ENCODE measurements at places on chromosomes 3 and 15. TPM values are rescaled to one million over a fixed set of nuclear protein-coding genes. Genes with fewer than 3 reads are reported as not detected.
A peak's percentile ranks its signal among the peaks of the same experiment; 100 is the strongest.

GRCh38 chr3:36206956-36207580 lies 173.2 kb upstream of the STAC start:
- H3K27me3 ChIP-seq = no peaks in the 10 kb centered on the region
- no peak overlapping the region for H3K27ac ChIP-seq
- no peak overlapping the region for H3K4me3 ChIP-seq
- H3K4me1 ChIP-seq = no peaks in the 10 kb centered on the region

IGSF10 gene
- 5.6 TPM for polyA plus RNA-seq

- H3K4me1 ChIP-seq = peaks cover 4% of the 10 kb centered on the region
- no peaks in the 10 kb centered on the region for H3K27me3 ChIP-seq
- H3K4me3 ChIP-seq = no peak overlapping the region
Measured at GRCh38 chr15:100336061-100336460, 5.7 kb downstream of the ADAMTS17 start.

DNA sequence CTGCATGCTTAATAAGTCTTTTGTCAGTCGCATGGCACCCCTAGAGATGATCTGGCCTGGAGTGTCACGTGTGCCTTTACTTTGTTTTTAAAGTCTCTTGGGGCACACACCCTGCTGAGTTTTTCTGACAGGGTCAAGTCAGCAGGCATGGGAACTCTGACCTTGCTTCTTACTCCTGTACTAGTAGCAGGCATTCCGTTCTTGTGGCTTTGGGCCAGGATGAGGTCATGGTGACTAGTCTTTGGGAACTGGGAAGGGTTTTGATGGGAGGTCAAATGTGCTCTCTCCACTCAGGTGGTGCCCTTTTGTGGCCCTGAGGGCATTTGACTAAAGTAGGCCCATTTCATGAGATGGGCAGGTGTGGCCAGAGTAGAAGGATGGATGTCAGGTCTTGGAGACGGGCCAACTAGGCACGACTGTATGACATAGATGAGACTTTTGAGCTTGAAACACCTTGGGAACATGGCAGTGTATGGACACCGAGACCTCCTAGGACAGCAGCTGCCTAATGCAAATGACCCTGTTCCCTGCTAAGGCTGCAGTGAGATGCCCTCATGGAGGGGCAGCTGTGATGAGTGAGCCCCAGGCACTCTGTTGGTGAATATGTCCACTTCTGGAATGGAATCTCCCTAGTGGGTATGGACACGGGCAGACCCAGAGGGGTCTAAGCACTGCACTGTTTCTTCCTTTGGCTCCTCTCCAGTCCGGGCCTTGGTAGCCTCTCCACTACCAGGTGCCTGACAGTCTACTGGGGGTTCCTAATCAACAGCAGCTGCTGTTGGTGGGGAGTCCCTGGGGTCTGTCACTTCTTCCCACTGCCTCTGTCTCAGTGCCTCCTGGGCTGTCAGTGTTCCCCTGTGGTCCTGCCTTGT lies 16.4 kb downstream of the SRPRB start:
- H3K4me3 ChIP-seq = no peak overlapping the region
- H3K27me3 ChIP-seq = no peaks in the 10 kb centered on the region
- H3K27ac ChIP-seq = no peak overlapping the region
- peaks cover 41% of the 10 kb centered on the region for H3K36me3 ChIP-seq
- no peaks in the 10 kb centered on the region for H3K4me1 ChIP-seq

GRCh38 chr3:130259166-130259874 lies 86.2 kb upstream of the COL6A5 start:
- no peak for DNase-seq
- no peaks in the 10 kb centered on the region for H3K36me3 ChIP-seq
- no peak overlapping the region for H3K4me3 ChIP-seq
- peaks cover 20% of the 10 kb centered on the region for H3K4me1 ChIP-seq
- H3K27me3 ChIP-seq = peaks cover 4% of the 10 kb centered on the region

PPM1L gene
- 5.5 TPM for polyA plus RNA-seq

DNA sequence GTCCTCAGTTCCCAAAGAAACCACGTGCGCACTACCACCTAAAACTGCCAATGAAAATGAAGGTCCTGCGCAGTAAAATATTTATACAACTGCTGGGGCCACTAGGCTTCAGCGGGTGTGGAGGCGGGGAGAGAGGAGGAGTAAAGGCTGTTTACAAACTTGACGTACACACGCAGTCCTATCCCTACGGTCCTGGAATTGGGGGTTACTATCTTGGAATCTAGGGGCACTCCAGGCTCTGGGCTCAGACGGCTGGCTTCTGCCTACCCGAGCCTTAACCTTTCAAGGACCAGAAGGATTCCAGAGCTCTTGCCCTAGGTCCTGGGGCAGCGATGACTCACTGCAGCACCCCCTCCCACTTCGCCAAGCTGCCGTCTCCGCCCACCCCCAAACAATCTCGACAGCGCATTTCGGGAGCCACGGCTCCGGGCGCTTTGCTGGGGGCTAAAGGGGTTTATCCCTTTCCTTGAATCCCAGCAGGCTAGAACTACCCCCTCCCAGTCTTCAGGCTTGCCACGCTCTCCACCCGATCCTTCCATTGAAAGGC lies 3.0 kb downstream of the ADAMTS9 start:
- DNase-seq = peak; percentile 68
- peak overlapping the region; percentile 13 for H3K4me3 ChIP-seq
- peaks cover 7% of the 10 kb centered on the region for H3K36me3 ChIP-seq
- no peaks in the 10 kb centered on the region for H3K4me1 ChIP-seq

DNA sequence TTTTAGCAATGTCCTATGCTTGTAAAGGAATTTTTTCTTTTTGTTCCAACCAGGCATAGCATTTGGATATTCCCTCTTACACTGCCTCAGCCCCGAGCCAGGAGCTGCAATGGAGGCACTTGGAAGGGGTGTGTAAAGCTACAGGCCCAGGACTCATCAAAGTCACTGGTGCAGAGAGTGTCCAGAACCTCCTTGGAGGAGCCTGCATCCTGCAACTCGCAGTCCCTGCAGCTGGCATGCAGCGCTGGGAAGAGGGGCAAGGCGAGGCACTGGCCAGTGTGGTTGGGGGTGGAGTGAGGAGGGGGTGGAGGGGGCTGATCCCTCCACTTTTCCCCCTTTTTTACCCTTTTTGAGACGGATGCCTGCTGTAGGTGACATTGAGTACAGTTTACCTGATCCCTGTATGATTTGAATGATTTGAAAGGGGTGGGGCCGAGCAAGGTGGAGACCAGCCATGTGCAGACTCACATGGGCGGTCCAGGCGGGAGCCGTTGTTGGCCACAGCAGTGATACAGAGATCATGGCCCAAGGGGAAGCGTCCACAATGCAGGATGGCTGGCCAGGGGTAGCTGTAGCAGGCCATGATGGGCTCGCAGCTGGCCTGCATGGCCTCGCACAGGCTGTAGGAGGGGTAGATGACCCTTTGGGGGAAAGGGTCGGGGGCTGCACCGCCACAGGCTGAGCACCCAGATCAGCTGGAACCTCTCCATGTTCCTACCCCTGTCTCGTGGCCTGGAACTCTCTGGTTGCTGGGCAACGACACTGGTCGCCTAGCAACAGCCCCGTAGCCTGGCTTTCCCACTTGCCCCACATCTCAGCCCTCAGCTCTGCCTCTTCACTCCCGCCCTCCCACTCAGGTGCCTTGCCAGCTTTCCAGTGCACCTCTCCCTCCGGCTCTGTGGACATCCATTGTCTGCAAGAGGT lies 7.9 kb downstream of the P4HTM start:
- no peak overlapping the region for H3K4me3 ChIP-seq
- peaks cover 11% of the 10 kb centered on the region for H3K36me3 ChIP-seq
- no peaks in the 10 kb centered on the region for H3K27me3 ChIP-seq
- no peaks in the 10 kb centered on the region for H3K4me1 ChIP-seq
- no peak overlapping the region for H3K27ac ChIP-seq

- H3K27ac ChIP-seq = no peak overlapping the region
- no peak overlapping the region for H3K4me3 ChIP-seq
- no peaks in the 10 kb centered on the region for H3K36me3 ChIP-seq
- no peak for DNase-seq
- H3K4me1 ChIP-seq = no peaks in the 10 kb centered on the region
Measured at GRCh38 chr15:45904019-45904418, 269.2 kb downstream of the SQOR start.

LARP6 gene
- 8.1 TPM for polyA plus RNA-seq

C15orf39 gene
- polyA plus RNA-seq = 14.2 TPM

GRCh38 chr15:88844749-88845386 lies 41.6 kb downstream of the ACAN start:
- no peak overlapping the region for H3K4me3 ChIP-seq
- H3K27me3 ChIP-seq = no peaks in the 10 kb centered on the region
- no peaks in the 10 kb centered on the region for H3K36me3 ChIP-seq
- H3K4me1 ChIP-seq = no peaks in the 10 kb centered on the region
- no peak for DNase-seq

DNA sequence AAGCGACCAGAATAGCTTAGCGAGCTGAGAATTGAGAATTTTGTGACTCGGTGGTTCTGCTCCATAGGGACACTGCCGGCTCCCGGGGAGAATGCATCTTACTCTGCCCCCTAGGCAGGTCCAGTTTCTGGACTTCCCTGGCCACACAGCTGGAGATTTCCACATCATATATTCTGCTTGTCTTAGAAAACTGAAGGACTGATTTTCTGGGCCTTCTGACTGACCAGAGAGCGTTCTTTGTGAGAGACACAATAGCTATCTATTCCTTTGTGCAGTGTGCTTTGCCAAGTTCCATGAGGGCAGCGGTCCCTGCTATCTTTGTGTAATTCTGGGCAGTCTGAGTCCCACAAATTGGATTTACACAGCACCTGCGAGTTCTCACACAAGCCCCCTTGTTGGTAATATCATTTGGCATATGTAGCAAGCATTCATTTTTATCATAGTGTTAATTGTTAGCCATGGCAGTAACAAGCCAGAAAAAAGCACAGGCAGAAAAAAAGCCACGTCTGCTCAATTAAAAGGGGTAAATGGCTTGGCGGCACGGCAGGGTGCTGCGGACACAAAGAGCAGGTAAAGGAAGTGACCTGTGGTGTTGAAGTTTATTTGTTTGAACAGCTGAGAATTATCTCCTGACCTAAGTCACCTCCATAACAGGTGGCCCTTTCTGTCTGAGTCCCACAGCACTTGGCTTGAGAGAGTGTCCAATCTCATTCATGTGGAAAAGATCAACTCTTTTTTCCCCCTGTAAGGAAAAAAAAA lies 688.7 kb downstream of the TUSC7 start:
- no peaks in the 10 kb centered on the region for H3K27me3 ChIP-seq
- H3K27ac ChIP-seq = no peak overlapping the region
- no peaks in the 10 kb centered on the region for H3K4me1 ChIP-seq

NECTIN3 gene
- 31.5 TPM for polyA plus RNA-seq

- H3K4me3 ChIP-seq = peak overlapping the region; percentile 8
- H3K36me3 ChIP-seq = no peaks in the 10 kb centered on the region
- peak; percentile 72 for DNase-seq
Measured at GRCh38 chr3:190116551-190117067, 4.1 kb downstream of the P3H2 start.

DNA sequence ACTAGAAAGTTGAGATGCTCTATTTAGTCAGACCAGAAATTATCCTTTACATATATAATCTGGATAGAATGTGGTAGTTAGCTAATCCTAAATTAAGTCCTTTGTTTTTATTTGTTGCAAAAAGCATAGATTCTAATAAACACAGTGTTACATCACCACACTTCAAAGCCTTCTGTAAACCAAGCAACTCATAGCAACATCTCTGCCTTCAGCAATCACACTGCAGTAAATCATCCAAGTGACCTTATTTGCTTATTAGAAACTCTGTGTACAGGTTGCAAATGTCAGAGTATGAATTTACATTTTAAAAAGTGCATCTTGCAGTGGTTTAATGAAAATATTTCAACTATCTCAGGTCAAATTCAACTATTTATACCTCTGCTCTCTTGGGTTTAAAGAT lies 242.5 kb downstream of the GBE1 start:
- H3K4me3 ChIP-seq = no peak overlapping the region
- no peaks in the 10 kb centered on the region for H3K36me3 ChIP-seq
- H3K27ac ChIP-seq = no peak overlapping the region
- no peaks in the 10 kb centered on the region for H3K27me3 ChIP-seq
- DNase-seq = no peak
- H3K4me1 ChIP-seq = no peaks in the 10 kb centered on the region

GRCh38 chr15:68289621-68290352 lies 12.2 kb downstream of the FEM1B start:
- H3K36me3 ChIP-seq = peaks cover 28% of the 10 kb centered on the region
- H3K27me3 ChIP-seq = no peaks in the 10 kb centered on the region
- peaks cover 63% of the 10 kb centered on the region for H3K4me1 ChIP-seq
- no peak overlapping the region for H3K27ac ChIP-seq
- H3K4me3 ChIP-seq = no peak overlapping the region
- no peak for DNase-seq

GRCh38 chr3:79415356-79415755 lies 352.4 kb downstream of the ROBO1 start:
- H3K27ac ChIP-seq = no peak overlapping the region
- H3K4me1 ChIP-seq = no peaks in the 10 kb centered on the region
- no peaks in the 10 kb centered on the region for H3K36me3 ChIP-seq
- no peaks in the 10 kb centered on the region for H3K27me3 ChIP-seq
- H3K4me3 ChIP-seq = no peak overlapping the region

GRCh38 chr3:42340466-42340865 lies 69.9 kb downstream of the LYZL4 start:
- no peaks in the 10 kb centered on the region for H3K4me1 ChIP-seq
- no peak overlapping the region for H3K4me3 ChIP-seq
- H3K36me3 ChIP-seq = no peaks in the 10 kb centered on the region
- H3K27ac ChIP-seq = no peak overlapping the region
- no peak for DNase-seq

DNA sequence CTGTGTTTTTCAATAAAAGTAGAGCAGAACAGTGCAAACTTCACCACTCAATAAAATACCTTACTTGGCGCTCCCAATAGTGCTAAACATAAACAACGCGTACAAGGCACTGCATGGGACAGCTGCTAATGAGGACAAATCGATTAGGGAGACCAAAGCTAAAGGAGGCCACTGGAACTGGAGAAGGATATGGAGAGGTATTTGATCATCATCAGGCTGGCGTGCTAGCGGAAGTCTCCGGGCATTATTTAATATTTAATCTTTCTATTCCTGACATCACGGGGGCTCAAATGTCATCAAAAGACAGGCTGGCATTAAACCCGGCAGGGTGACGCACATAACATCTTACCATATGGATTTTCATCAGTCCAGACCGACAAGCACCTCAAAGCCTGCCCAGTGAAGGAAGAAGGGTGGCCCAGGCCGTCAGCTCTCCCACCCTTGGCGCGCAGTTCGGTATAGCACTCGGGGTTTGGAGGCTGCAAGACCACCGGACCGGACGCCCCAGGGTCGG lies 604 bp downstream of the CCPG1 start:
- H3K36me3 ChIP-seq = no peaks in the 10 kb centered on the region
- peak overlapping the region; percentile 69 for H3K4me3 ChIP-seq
- no peak for DNase-seq
- no peaks in the 10 kb centered on the region for H3K27me3 ChIP-seq

GOLGA8J gene
- not detected for polyA plus RNA-seq

DNA sequence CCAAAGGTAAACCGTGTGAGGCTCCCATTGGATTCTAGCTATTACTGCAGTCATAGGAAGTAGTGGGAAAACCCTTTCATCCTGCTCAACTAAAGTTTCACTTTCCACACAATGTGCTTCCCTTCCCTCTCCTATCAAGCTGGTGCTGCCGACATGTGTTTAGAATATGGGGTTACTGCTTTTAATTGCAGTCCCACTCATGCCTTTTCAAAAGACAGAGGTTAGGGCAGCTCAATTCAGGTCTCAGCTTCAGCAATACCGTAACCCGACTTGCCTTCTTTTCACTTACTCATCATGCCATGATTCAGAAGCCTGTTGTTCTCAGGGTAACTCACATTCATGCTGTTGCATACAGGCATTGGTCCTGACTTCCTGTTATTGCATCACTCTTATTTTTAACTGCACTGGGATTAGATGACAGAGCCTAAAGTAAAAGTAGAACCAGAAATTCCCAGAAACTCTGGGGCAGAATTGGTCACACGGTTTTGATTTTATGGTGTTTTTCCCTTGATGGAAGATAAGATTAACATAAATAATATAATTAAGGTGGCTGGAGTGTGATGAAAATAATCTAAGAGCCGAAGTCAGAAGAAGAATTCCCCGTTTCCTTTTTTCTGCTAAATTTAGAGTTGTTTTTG lies 45.7 kb downstream of the C2CD4B start:
- no peak overlapping the region for H3K4me3 ChIP-seq
- DNase-seq = peak; percentile 26
- H3K27ac ChIP-seq = no peak overlapping the region
- no peaks in the 10 kb centered on the region for H3K4me1 ChIP-seq
- H3K36me3 ChIP-seq = no peaks in the 10 kb centered on the region
